ENCODE measurements at places on chromosomes 1 and 21.

- DNase-seq: no peak
Observed at GRCh38 chr1:53218201-53218600, 2.2 kb downstream of the CZIB start.

GRCh38 chr1:11559591-11559970, 80.6 kb downstream of the DISP3 start:
- DNase-seq: no peak

DNA sequence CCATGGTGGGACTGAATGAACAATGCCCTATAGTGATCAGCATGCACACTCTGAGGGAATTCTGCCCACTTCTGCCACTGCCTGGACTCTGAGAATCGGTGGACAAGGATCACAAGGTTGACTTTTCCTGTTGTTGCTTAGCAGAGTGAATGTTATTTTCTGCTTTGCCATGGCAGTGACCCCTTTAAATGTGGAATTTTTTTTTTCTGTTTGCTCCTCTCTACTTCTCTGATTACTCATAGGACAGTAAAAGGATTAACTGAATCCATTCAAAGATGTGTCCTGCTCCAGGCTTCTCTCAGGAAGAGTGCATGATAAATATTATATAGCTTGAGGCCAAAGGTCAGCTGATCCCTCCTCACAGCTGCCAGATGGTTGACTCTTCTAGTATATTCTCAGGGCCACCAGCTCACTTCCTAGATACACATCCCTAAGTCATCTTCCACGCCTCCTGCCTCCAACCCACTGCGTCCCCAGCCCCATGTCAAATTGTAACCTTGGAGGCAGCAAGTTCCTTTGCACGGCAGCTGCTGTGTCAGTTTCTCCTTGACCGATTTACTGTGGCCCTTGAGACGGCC, 74.0 kb upstream of the RALGPS2 start:
- no peak for DNase-seq

DNA sequence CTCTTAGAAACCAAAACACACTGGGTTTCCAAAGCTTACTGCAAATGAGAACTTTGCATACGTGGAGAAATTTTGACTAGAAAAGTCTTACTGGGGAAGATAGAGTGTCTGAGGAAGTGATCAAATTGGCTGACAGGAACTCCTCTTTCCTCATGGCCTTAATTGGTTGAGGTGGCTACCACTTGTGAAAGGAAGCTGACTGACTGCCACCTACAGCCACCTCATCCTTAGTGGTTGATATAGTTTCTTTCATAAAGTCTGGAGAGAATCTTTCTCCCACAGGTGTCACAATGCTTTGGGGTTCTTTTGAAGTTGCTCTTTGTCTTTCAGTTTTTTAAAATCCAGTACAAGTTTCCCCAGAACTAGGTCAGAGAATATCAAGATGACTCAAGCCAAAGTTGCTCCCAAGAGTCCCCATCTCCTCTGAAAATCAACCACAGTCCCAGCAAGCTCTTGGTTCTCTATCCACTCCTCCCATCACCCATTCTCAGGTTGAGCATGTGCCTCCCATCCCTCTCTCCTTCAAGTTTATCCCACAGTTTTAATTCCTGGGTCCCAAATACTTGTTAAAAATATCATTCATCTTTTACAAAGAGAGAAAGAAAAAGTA, 43.3 kb downstream of the GPR88 start:
- no peak for DNase-seq

DNA sequence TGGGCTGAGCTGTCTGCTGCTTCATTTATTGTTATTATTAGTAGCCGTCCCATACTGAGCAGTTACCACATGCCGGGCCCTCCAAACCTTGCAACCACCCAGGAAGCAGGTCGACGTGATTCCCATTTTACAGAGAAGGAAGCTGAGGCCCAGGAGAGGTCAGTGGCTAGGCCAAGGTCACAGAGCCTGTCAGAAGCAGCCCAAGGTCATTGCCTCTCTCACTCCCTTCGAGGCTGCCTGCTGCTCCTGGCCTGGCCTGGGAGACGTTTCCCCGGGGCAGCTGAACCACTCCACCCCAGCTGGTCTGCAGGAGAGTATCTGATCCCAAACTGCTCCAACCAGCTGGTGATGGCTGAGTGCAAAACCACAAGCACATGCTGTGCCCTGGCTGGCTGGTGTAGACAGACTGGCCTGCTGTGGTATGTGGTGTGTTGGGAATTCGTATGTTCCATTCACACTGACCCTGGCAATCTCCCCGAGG, 6.5 kb downstream of the PADI4 start:
- no peak for DNase-seq

- peak; percentile 77 for DNase-seq
Observed at GRCh38 chr1:74343216-74343615, 108.0 kb downstream of the TNNI3K start.
